ENCODE measurements at places on chromosomes 16 and 17.
A peak's percentile ranks its signal among the peaks of the same experiment; 100 is the strongest.

DNA sequence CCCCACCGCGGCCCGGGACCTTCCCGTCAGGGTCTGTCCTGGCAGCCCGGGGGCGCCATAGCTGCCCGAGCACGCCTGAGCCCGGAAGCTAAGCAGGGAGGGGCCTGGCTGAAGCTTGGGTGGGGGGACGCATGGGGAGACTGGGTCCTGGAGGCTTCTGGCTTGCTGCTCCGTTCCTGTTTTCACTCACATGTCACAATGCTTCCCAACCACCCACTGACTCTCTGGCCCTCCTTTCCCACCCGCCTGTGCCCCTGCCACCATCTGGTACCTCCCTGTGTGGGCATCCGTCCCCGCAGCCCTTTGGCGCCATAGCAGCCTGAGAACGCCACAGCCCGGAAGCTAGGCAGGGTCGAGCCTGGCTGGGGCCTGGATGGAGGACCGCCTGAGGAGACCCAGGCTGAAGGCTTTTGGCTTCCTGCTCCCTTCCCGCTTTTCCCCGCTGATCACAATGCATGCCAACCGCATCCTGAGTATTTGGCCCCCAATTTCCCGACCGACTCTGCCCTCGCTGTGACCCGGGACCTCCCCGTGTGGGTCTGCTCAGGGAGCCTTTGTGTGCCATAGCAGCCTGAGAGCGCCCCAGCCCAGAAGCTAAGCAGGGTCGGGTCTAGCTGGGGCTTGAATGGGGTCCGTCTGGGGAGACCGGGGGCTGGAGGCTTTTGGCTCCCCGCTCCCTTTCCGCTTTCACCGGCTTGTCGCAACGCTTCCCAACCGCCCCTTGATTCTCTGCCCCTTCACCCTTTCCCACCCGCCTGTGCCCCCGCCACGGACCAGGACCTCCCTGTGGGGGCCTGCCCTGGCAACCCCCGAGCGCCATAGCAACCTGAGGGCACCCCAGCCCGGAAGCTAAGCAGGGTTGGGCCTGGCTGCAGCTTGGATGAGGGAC is 2290.1 kb downstream of the TP53TG3F start:
- DNase-seq: no peak

DNA sequence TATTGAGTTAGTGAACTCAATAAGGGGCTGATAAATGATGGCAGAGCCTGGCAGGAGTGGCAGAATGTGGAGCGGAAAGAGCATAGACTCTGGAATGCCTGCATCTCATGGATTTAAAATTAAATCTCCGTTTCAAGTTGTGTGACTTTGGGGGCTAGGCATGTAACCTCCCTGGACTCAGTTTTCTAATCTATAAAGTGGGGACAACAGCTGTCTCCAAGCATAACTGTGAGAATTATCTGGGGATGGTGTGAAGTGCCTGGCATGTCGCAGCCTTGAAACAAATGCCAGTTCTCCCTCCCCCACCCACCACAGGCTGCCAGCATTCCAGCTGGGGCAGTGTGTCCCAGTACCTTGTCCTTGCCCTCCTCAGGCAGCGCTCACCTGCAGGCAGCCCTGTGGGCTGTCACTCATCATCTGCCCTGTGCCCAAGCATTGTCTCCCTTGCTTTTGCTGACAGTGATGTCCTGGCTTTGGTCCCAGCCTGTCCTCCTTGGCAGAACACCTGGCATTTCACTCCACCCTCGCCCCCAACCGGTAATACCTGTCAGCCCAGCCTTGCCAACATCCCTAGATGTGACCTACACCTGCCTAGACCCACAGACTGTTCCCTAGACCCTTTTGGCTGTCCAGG is 129.6 kb downstream of the MRM1 start:
- DNase-seq: no peak

GRCh38 chr16:88869673-88869980 is 3.2 kb upstream of the PABPN1L start:
- no peak for DNase-seq

DNA sequence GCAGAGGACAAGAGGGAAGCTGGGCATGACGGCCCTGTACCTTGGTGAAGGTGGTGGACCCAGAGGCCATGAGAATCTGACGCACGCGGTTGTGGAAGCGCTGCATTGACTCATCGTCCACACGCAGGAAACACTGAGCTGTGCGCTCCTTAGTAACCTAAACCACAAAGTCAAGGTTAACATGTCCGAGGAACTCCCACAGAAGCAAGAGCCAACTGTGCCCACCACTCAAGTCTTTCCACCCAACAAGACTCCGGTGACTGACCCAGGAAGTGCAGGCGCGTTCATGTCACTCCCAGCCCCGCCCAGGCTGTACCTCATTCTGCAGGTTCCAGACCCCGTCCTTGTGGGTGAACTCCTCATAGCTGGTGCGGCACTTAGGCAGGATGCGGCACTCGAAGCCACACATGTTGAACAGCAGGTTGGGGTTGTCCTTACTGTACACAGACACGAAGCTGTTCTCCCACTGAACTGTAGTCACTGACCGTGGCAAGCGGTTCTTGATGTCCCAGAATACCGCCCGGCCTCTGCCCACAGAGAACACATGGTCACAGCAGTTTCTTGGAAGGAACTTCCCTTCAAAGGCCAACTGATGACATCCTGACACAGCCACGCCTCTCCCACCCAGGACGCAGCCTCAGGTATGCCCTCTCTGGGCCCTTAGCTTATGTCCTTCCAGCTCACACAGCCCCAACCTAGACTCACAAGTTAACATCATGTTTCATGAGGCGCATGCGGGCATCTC is 11.5 kb downstream of the PRPF8 start:
- no peak for DNase-seq

DNA sequence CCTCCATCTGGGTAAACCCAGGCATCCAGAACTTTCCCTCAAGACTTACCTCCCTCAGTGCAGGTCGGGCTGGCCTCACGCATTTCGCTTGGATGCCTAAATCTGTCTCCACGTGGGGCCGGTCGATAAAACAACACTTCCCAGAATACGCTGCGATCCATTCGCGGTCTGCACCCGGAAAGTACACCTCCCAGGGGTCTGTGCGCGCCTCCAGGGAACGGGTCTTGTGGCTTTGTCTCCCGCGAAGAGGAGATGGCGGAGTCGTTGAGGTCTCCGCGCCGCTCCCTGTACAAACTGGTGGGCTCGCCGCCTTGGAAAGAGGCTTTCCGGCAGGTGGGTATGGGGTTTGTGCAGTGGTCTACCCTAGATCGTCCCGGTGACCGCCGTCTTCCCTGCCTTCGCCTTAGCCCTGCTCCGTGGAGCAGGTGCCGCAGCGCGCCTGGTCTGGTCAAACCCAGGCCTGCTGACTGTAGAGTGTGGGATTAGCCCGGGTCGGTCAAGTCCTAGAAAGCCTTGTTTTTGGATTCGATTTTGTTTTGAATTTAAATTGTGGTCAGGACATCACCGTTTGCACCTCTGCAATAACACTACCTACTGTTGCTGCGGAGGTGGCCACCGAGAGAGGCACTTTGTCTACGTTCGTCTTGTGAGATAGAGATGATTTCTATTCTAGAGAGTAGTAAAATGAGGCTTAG is at the start of gene RPAIN:
Gene RPAIN (plus strand): TSS at position 224 of the 695 bp plus-strand sequence. CDS start 29 bp downstream, at position 253.
- peak; percentile 82 for DNase-seq

DNA sequence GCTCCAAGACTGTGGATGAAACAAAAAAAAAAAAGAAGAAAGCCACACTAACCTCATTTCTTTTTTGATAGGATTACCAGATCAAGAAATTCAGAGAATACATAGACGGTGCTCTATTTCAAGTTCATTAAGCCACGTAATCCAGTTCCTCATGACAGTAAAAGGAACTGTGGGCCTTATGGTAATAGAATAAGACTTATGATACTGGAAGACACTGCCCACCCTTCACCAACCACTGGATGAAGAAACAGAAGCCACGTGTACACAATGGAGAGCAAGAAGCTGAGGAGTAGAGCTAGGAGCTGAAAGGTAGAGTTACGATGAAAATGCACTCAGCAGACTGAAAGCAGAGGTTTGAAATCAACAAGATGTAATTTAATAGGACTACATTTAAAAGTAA is 11.2 kb downstream of the NCBP3 start:
- no peak for DNase-seq

DNA sequence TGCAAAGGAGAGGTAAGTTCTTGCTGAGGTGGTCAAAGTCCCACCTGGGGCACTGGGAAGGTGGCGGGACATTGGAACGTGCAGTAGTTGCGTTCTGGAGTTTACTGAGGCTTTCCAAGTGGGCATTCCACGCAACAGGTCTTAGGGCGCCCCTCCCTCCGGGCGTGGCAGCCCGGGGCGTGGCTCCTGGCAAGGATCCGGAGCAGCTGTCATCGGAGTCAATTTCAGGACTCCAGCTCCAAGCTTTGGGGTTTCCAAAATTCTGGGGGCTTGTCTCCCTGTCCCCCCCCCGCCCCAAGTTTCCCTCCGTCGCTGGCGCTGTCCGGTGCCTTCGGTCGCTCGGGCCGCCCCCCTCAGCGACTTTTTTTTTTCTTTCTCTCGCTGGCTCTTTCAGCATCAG is 43.1 kb upstream of the AMZ2 start:
- no peak for DNase-seq

GRCh38 chr17:68851890-68852289 is 103.3 kb downstream of the ABCA8 start:
- DNase-seq: no peak

DNA sequence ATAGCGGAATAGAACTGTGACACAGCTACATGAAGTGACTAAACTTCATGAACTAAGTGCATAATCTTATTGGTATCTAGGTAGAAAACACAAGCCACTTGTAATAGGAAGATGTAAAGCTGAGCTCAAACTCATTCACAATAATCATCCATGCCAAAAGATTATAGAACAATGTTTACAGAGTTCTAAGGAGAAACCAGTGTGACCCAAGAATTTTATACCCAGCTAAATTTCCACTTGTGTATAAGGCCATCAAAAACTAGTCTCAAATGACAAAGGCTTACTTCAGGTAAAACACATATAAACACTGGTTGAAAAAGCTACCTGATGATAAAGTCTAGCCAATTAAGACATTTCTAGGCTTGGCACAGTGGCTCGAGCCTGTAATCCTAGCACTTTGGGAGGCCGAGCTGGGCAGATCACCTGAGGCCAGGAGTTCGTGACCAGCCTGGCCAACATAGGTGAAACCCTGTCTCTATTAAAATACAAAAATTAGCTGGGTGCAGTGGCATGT is 16.9 kb upstream of the CPD start:
- no peak for DNase-seq

DNA sequence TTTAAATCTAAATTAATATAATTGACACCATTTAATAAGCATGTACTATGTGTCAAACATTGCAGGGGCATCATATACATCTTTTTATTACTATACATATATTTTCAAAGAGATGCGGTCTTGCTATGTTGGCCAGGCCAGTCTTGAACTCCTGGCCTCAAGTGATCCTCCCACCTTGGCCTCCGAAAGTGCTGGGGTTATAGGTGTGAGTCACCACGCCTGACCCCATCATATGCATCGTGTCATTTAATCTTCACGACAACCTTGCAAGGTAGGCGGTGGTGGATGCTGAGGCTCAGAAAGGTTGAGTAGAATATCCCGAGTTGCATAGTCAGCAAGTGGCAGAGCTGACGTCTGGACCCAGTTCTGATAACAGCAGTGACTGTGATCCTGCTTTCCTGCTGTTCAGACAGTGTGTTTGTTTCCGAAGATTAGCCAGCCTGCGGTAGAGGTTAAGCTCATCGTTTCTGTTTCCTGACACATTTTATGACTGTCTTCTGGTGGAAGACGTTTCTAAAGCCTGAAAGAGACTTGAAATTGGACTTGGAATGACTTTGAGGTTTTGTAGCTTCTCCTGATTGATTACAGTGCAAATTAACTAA is 316.6 kb downstream of the SNX29 start:
- DNase-seq: no peak

DNA sequence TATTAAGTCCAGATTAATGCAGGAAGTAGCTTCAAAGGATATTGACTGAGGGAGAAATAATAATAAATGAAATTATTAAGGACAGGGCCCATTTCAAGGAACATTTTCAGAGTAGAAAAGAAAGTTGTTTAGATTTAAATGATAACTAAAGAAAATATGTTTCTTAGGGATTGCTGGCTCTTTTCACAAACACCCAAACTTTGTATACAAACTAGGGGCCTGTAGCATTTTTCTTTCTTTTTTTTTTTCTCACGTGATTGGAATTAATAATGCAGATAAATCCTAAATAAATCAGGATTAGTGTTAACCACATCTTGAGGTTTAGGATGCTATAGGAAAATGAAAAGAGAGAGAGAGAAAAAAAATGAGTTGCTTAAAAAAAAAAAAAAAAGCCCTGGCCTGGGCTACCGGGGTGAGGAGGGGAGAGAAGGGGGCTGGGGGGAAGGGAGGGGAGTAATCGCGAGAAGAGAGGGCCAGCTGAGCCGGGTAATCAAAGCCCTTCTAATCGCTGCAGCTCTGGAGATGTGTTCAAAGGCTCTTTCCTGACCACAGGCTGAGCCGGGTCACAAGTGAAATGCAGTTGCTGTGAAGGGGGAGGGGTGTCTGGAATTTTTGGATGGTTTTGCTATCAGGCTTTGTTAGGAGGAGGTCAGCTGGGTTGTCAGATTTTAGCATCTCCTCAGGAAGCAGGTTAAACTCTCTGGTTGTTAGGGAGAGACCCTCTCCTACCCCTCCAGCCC is 104.6 kb upstream of the ZFHX3 start:
- DNase-seq: no peak

DNA sequence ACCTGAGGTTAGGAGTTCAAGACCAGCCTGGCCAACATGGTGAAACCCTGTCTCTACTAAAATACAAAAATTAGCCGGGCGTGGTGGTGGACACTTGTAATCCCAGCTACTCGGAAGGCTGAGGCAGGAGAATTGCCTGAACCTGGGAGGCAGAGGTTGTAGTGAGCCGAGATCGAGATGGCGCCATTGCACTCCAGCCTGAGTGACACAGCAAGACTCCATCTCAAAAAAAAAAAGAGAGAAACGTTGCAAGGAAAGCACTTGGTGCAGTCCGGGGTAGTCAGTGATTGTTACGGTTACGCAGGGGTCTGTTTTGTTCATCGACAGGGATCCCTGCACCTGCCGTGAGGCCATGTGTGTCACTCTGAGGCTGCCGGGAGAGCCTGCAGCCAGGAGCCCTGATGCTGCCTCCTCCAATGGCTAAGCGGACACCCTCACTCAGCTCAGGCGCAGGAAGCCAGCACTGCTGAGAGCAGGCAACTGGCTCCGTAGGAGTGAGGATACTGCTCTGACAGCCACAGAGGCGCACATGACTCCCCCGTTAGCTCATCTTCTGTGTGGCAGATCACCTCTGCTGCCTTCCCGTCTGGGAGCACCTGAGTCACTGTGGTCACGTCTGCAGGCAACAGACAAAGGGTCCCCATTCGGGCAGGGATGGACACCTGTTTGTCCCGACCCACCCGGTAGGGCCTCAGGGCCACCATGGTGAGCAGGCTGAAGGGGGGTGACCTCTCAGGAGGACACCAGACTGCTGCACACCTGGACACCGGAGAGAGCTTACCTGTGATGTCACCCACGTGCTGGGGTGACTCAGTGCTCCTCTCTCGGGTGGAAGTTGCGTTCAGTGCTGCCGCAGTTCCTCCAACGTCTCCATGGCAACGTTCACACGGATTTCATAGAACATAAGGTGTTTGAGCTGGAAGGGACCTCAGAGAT is 5.2 kb upstream of the RAB26 start:
- no peak for DNase-seq

Data from stimulated activated CD4-positive, alpha-beta T cell treated with anti-CD3 and anti-CD28 coated beads, Interleukin-12 subunit alpha, Interleukin-12 subunit beta, amount 100 ng/mL, for 24 hours (primary cell).